ENCODE measurements at places on chromosomes 5 and 9.

- DNase-seq = no peak
Observed at GRCh38 chr5:171336521-171337209, 27.6 kb downstream of the TLX3 start.

- DNase-seq = no peak
Observed at GRCh38 chr9:137666513-137666822, 47.7 kb downstream of the EHMT1 start.

GRCh38 chr9:133917375-133917774 lies 74.7 kb downstream of the VAV2 start:
- no peak for DNase-seq

GRCh38 chr9:136629879-136630661 lies 32.6 kb upstream of the EGFL7 start:
- DNase-seq = peak; percentile 33

- DNase-seq = no peak
Observed at GRCh38 chr9:136079916-136080246, 15.2 kb downstream of the NACC2 start.

DNA sequence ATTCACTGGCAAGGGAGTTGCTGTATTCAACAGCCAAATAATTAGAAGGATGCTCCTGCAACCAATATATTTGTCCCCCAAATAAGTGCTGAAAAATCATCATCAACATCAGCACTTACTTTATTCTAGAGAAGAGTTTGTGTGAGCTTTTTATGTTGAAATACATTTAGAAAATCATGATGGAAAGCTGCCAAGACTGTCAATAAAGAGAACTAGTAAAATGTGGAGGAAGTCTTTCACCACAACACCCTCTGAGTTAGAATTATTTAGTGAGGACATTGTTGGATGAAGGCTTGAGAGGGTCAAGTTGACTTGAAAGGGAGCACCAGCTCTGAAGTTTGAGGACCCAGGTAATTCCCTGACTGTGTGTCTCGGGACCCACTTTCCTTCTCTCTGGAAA lies 100.2 kb upstream of the TBCA start:
- no peak for DNase-seq

- DNase-seq = no peak
Observed at GRCh38 chr5:169706071-169706470, 69.0 kb downstream of the DOCK2 start.

- DNase-seq = no peak
Observed at GRCh38 chr5:133665571-133665970, 53.2 kb upstream of the FSTL4 start.

GRCh38 chr5:39164529-39165402 lies 54.6 kb downstream of the FYB1 start:
- DNase-seq = no peak

- DNase-seq = no peak
Observed at GRCh38 chr9:34459941-34460340, 1.3 kb downstream of the DNAI1 start.

GRCh38 chr9:99690573-99690972 lies 131.1 kb upstream of the NR4A3 start:
- no peak for DNase-seq

DNA sequence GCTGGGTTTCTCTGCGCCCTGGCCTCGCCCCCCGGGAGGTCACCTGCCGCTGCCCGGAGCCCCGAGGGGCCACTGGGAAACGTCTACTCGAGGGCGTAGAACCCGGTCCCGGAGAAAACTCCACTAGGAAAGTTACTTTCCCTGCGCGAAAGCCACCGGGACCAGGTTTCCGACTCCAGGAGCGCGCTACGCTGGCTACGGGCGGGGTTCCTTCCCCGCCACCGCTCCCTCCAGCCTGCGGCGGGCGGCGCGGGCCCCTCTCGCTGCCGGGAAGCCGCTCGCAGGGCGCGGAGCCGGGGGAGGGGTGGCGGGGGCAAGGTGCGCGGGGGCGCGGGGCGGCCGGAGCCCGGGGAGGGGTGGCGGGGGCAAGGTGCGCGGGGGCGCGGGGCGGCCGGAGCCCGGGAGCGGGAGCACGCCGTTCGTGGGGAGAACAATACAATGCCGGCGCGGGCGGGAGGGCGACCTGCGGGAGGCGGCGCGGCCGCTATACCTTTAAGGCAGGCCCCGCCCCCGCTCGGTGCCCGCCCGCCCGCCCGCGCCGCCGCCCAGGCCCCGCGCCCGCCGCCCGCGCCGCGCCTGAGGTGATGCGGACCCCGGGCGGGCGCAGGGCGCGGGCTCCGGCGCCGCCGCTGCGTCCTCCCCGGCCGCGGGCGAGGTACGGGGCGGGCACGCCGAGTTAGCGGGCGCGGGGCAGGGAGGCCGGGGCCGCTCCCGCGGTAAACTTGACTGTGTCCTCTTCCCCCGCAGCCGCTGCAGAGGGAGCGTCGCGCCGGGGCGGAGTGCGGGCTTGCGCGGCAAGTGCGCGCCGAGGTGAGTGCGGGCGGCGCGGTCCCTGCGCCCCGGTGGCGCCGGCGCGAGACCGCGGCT lies 278.1 kb downstream of the AOPEP start:
- no peak for DNase-seq

DNA sequence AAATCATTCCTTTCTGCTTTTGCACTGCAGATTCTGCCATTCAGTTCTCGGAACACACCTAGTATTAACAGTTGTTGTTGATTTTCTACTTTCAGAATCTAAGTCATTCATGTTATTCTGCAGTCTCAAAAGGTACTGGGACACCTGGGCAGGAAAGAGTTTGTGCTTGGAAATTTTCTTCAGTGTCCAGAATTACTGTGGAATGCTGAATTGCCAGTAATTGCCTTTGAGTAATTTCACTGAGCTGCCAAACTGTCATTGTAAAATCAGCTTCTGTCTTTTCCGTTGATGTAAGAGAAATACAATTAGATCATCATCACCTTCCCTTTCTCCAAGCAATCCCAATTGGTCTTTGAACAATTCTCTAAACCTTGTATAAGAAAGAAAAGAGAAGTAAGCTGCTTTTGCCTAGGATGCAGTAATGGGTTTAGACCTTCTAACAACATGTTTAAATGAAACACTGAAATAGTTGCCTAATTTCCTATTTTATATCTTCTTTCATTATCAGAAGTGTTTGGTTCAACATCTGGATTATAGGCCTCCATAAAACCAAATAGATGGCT lies 75.7 kb upstream of the TGFBR1 start:
- no peak for DNase-seq

- no peak for DNase-seq
Observed at GRCh38 chr5:44336708-44337107, 52.5 kb downstream of the FGF10 start.

DNA sequence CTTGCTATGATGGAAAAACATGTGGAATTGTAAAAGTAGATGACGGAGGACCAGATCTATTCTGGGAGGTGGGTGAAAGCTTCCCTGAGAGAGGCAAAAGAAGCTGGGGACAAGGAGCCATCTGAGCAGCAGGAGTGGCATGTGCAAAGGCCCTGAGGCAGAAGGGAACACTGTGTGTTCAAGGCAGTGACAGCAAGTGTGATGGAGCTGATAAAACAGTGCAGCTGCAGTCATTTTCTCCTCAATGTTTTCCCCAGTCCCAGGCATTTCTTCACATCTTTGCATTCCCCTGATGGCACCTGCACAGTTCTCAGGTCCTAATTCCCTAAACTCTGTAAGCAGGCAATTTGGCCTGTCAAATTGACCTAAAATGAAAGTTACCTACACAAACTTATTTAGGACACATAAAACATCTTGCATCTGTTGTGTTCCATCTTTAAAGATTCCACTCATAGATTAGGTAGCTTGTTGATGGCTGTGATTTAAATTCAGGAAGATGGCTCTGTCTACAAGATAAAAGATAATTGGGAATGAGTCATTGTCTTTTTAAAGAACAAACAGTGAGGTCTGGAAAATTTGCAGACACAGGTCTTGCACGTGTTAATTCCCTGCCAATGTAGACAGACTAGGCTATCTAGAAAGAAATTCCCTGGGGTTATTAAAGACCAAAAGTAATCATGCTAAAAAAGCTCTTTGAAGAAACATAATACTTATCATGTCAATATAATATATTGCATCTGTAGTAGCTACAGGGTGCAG lies 289.6 kb upstream of the SGCD start:
- no peak for DNase-seq

GRCh38 chr9:85178474-85178873 lies 508.9 kb downstream of the NTRK2 start:
- DNase-seq = no peak

DNA sequence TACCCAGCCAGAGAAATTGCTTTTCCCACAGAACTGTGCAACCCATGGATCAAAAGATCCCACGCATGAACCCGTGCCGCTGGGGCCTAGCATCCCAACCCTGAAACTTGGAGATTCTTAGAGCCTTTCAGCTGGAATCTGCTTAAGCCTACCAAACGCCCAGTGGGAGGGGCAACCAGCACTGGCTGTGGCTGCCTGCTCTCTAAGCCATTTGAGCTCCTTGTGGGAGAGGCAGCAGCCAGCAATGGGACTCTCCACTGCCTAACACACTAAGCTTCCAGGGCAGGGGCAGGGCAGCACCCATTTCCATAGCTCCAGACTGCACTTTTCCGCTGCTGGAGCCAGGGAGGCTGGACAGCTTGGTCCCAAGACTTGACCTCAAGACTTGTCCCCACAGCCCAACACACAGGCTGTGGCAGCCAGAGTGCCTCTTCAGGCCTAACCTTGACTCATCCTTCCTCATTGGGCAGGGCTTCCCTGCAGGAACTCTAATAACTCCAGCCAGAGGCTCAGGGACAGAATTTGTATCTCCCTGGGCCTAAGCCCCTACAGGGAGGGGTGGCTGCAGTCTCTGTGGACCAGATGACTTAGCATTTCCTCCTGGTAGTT lies 437.4 kb downstream of the MTRR start:
- no peak for DNase-seq

DNA sequence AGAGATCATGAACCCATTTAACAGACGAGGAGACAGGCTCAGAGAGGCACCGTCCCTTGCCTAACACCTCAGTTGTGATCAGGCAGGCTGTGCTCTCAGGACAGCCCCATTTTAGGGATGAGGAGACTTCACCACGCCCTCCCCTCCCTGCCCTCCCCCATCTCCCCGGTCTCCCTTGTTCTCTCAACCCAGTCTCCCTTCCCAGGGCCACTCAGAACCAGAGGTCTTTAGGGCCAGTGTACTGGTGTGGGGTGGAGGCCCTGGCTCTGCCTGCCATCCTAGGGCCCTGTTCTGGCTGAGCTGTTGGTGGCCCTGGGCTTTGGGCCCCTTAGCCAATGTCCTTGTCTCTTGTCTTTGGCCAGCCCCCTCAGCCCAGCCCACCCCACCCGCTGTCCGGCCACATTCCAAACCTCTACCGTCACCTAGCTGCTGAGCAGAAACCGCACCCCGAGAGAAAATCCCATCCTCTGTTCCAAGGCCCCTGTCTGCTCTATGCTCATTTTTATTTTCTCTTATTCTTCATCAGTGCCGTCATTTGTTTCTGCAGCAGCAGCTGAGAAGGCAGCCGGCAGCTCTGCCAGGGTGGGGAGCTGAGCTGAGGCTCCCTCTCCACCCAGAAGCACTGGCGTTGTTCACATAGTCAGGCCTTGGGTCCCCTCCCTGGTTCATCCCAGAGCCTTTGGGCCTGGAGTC lies 33.9 kb downstream of the OLFML2A start:
- no peak for DNase-seq

DNA sequence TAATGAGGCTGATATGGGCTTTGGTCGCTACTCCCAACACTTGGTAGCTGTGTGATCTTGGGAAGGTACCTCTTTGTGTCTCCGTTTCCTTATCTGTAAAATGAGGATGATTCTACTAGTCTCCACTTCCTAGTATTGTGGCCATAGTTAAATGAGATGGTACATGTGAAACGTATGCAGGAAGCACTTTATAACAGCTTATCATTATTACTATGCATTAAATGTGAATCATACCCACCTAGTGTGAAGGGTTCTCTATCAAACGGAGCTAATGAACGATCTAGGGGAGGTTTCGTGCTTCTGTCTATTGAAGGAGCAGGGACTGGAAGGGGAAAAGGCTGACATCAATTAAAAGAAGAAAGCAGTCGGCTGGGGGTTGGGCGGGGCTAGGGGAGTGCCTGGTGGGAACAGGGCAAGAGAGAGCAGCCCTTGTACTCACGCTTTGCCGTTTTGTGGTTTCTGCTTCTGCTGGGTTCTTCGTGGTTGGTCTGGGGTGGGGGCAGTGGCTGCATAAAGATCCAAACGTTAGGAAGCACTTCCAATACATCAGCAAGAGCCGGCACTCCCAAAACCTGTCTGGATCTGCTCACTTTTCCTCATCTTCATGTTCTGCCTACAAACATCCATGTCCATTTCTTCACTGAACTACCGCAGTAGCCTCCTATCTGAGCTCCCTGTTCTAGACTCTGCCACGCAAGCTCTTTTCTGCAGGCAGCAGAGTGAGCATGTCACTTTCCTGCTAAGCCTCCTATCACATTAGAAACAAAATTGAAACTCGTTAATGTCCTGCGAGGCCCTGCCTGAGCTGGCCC lies 30.8 kb downstream of the LCP2 start:
- no peak for DNase-seq

DNA sequence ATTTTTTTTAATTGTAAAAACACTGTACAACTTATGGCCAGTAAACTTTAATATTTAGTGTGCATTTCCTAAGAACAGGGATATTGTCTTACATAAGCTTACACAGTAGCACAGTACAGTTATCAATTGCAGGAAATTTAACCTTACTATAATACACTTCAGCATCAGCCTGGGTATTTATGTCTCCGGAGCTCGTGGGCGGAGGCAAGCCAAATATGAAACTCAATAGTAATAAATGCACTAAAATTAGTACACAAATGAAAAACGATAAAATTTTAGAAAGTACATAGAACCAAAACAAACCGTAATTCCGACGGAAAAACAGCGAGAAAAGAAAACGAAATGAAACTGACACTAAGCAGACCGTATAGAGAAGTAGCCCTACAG lies 91.2 kb downstream of the ANXA2R start:
- DNase-seq = no peak

DNA sequence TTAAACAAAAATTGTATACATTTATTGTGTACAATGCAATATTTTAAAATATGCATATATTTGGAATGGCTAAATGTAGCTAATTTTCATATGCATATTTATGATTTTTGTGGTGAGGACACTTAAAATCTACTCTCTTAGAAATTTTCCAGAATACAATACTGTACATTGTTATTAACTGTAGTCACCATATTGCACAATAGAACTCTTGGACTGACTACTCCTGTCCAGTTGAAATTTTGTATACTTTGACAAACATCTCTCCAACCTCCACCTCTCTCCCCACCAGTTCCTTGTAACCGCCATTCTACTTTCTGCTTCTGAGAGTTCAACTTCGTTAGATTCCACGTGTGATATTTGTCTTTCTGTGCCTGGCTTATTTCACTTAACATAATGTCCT lies 49.2 kb upstream of the TAF11L2 start:
- DNase-seq = no peak

DNA sequence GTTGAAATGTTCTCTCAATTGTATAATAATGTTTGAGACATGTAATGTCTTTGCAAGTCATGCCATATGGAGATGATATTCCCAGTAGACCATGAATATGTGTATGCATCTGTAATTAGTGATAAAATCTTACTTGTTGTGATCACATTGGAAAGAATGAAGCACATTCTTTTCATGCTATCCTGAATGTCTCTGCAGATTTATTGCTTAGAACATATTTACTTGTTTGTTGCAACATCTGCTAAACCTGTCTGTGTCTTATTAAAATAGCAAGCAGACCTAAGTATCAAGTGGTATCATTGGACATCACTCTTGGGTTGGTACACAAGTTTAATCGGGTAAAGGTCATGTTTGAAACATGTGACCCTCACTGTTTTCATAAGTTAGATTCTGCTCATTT lies 265.5 kb upstream of the CD180 start:
- no peak for DNase-seq

- no peak for DNase-seq
Observed at GRCh38 chr5:133735346-133735745, 123.0 kb upstream of the FSTL4 start.

GRCh38 chr5:14745188-14745563 lies 80.7 kb downstream of the OTULIN start:
- DNase-seq = no peak

GRCh38 chr5:146589028-146589345 lies 73.0 kb upstream of the GPR151 start:
- DNase-seq = no peak

All from activated T-cell treated with anti-CD3 and anti-CD28 coated beads for 24 hours (primary cell).